ENCODE measurements at places on chromosomes 7 and 10.
A peak's percentile ranks its signal among the peaks of the same experiment; 100 is the strongest.

GRCh38 chr10:14184841-14185315, 145.8 kb downstream of the FRMD4A start:
- DNase-seq, result no peak

DNA sequence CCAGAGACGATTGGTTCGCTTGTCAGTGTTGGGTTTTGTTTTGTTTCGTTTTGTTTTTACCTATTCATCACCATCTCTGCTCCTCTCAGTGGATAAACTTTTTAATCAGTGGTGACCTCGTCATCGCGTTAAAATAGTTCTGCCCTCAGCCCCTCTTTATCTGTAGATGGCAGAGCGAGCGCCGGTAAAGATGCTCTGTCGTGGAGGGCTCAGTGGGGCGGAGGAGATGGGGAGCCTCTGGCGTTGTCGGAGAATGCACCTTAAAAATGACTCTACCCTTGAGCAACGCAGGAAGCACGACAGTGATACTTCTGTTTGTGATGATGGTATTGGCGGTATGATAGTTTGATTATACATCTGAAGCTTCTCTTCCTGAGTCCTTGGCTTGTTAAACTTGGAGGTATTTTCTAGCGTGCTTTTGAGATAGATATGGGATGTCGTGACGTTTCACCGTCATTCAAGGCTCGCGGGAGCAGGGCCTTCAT, 554 bp downstream of the CSGALNACT2 start:
- no peak for DNase-seq

DNA sequence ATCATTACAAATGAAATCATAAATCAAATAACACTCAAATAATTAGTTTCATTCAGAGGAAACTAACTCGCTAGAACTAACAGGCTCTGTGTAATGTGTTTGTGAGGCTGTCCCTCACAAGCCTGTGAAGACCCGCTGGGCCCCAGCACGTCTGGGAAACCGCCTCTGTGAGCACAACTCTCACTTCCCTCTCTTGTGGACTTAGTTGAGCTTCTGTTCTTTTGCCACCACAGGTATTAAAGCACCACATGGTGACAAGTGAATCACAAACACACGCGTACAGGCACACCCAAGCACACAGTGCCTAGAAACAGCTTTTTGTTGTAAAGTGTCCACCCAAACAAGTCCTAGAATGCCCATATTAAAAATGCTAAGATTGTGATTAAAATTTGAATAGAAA, 51.0 kb downstream of the ZNF777 start:
- DNase-seq, result no peak

DNA sequence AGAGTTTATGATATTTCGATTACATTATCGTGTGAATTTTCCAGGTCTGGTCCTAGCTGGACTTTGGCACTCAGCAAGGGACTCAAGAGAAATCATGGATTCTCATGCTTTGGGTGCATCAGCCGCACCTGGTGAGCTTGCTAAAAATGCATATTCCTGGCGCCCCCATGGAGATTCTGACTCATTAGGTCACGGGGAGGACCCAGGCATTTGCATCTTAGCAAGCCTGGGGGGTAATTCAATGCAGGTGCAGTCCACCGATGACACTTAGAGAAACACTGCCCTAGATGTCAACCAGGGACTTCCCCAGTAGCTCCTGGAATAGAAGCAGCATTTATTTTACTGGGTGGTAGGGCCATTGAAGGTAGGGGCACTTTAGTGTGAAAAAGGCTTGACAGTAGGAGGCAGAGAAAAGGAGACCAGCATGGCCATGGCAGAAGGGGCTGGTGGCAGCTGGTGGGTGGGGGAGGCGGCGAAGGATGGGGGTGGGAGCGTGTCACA, 29.9 kb upstream of the PDCD4 start:
- no peak for DNase-seq

GRCh38 chr7:110119883-110120581, 970.9 kb upstream of the LRRN3 start:
- peak; percentile 29 for DNase-seq

DNA sequence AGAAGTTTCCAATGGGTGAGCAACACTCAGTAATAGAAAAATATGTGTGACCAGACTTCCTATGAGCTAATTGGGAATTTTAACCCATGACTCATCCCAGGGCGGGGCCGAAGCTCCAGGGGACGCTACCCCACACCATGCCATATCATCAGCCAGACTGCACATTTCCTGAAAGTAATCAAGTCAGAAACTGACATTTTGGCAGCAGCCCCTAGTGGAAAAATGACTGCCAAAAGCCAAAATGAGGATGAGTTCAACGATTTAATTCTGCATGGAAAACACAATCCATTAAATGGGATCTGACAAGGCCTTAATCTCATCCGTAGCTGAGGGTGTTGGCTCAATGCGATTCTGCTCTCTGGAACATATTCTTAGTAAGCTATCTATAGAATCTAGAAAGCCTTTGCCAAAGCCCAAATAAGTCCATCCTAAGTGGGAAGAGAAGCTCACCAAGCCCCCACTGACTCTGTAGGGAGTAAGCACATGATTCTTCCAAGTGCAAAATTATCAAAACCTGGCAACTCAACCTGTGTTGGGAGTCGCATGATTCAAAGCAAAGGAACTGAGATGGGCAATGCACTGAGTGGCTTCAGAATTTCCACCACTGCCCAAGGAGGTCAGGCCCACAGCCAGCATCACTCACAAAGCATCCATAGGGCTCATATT, 93.1 kb upstream of the PDE1C start:
- DNase-seq, result peak; percentile 98

DNA sequence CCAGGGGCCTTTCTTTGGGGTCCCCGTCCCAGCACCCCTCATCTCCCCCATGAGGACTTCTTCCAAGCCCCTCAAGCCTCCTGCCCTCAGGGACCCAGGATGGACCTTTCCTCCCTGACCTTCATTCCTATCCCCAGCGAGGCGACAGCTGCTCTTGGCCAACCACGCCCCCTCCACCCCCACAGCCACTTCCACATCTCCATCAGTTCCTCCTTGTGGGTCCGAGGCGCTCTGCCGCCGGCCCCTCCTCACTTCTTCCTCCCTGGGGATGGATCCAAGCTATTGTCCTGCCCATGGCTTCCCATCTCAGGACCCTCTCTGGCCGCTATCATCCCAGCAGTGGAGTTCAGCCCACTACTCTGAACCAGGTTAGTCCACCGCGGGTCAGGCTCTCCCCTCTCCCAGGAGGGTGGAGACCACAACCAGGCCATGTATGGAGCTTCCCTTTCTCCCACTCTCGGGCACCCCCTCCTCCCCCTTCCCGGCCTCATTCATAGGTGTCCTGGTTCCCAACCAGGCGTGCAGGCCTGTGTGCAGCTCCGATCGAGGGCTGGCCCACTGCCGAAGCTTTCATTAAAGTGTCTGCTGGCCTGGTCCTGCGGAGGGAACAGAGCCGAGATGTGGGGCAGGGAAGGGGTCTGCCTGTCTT, 1.7 kb upstream of the SH2B2 start:
- DNase-seq, result no peak

GRCh38 chr7:43491984-43492383, 90.9 kb upstream of the STK17A start:
- peak; percentile 67 for DNase-seq

GRCh38 chr7:140263277-140263676, 86.5 kb upstream of the KDM7A start:
- no peak for DNase-seq

DNA sequence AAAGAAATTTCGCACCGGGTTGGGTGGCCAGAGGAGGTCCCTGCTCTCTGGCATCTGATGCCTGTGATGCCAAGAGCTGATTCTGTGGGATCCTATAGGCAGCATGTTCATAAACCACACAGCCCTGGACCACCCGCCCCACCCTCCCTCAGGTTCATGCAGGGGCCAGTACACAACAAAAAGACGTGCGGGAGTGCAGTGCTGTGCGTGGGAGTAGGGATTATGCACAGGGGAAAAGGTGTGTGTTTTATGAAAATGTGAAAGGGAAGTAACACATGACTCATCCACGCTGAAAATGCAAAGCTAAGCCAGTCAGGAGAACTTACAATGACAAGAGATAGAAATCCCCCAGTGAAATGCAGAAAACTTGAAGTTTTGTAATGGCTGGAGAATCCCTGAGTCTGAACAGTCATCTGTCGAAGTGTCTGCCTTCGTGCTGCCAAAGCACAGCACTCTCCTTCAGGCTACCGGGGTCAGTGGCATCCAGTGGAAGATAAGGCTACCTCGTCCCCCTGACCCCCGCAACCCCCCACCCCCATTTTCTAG, 1.1 kb downstream of the KIAA1217 start:
- DNase-seq, result peak; percentile 88

DNA sequence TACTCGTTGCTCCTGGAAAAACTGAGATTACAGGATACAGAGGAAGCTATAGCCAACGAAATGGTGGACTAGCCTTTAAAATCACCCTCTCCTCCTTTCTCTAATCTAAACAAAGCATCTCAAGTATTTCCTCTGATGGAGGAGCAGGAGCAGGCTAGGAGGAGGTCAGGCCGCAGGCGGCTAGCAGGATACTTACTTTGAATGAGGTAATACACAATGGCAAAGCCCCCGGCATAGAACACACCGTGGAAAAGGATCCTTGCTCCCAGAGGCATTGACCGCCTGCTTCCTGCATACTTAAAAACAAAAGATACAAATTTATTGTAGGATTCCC, 64.4 kb downstream of the STK17A start:
- DNase-seq, result no peak

DNA sequence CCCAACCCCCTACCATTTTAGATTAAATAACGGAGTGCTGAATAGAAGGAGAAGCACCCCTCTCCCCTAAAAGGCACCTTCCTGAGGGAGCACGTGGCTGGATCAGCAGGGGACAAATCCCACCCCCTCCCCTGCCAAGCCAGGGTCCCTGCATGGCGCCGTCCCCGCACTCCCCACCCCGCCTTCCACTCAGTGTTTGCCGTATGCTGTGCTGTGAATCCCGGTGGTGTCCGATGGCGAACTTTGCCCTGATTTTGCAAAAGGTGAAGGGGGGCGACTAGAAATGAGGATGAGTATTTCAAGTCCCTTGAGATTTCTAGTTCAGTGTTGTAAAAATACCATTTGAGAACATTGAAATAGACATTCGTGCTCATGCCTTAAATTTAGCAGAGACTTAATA, 83.5 kb upstream of the SH2B2 start:
- DNase-seq, result no peak

DNA sequence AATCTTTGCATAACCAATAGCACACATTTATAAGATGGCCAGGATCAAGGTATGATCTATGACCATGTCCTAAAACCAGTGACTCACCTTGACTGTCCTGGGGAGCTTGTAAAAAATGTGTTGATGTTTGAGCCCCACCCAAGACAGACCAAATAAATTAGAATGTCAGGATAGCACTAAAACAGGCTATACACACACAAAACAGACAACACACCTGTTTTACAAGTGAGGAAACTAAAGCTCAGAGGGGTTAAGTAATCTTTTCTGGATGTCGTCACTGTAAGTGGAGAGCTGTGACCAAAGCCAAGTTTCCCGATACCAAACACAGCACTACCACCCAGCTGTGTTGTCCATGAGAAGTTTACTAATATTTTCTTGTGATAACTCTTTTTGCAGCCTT, 84.5 kb downstream of the AVL9 start:
- no peak for DNase-seq

GRCh38 chr10:93894516-93895378, 969 bp downstream of the SLC35G1 start:
- DNase-seq, result no peak

DNA sequence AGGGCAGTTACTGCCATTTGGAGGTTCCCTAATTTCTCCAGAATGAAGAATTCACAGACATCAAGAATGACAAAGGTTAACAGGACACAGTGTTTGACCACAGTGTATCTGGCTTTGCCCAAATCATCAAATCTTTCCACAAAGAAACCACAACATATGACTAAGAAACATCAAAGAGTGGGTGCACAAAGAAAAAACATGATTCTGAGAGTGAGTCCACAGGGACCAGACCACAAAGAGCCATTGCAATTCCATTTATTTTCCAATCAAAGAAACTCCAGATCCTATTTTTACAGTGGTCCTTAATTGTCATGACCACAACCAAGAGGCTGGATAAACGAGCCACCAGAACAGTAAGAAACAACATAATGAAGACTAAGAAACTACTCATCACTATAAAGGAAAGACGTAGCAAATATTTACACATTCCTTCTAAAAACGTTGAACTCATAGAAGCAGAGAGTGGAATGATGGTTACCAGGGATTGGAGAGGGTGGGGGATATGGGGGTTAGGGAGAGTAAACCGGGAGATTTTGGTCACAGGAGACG, 286.5 kb downstream of the DOCK4 start:
- DNase-seq, result peak; percentile 53

DNA sequence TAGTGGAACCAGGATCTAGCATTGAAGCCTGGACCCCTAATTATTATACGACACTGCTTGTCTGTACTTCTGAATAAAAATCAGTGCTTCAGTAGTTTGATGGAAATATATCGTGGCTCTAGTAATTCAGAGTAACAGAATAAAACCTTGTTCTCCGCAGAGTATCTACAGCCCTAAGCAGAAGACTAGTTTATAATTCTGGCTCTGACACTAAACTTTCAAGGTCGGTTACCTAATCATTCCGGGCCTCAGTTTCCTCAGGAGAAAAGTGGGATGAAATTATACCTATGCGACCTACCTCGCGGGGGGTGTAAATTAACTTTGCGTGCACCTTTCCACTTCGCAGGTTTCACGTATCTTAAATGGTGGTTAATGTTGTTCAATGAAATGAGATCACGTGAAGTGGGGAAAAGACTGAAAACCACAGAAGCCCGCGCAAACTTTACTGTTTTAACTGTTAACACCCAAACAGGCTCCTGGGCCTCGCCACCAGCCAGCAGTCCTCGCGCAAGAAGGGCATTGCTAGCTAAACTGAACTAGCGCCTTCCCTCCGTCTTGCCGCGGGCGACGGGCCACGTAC, 615 bp downstream of the THAP5 start:
- no peak for DNase-seq

- no peak for DNase-seq
Observed at GRCh38 chr7:50321487-50322067, 17.1 kb downstream of the IKZF1 start.

- DNase-seq, result no peak
Observed at GRCh38 chr7:118372530-118372929, 148.0 kb downstream of the ANKRD7 start.

DNA sequence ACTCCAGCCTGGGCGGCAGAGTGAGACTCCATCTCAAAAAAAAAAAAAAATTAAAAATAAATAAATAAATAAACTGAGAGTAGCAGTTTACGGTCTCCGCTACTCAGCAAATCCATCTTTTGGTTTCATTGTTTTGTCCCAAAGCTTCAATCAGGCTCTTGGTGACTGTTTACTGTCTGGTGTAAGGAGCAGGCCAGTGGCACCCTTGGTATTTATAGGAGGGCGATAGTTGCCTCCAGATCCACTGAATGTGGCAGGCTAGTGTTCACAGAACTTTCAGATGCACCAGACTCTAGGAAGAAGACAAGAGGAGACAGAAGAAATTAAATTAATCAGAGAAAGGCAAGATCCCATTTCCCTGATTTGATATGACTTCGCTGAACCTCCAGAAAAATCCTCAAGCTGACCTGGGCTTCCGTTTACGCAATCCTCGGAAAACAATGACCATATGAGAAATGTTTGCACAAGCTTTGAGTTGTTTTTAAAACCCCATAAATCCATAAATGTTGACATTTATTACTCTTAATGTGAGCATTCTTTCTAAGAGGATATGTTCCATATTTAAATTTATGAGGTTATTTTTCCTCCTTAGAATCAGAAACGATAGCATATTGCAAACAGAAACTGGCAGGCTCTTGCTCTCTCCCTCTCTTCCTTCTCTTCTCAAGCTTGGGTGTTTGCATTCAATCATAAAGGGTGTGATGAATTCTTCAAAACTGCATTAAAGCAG, 7.1 kb upstream of the MUC3A start:
- DNase-seq, result no peak
